ENCODE measurements at places on chromosomes 2 and 18.
A peak's percentile ranks its signal among the peaks of the same experiment; 100 is the strongest.

GRCh38 chr18:34297287-34297686 is 72.6 kb upstream of the NOL4 start:
- no peak for DNase-seq

GRCh38 chr2:64325852-64326577 is 127.9 kb upstream of the LGALSL start:
- DNase-seq: no peak

DNA sequence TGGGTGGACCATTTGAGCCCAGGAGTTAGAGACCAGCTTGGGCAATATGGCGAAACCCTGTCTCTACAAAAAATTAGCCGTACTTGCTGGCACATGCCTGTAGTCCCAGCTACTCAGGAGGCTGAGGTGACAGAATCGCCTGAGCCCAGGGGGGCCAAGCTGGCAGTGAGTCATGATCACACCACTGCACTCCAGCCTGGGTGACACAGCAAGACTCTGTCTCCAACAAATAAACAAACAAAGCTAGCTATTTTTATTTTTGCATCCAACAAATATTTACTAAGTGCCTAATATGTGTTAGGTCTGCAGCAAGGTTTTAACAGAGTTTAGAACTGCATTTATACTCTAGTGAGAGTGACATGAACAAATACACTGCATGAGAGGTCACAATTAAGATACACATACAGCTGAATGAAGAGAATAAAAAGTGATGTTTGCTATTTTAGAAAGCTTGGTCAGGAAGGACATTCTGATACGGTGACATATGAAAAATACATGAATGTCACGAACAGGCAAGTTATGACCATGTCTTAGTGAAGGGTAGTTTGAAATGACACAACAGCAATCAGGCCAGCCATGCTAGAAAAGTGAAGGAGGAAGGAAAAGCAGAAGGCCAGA is 83.2 kb upstream of the FRZB start:
- DNase-seq: peak; percentile 45

- DNase-seq: no peak
Observed at GRCh38 chr2:16626497-16626896, 39.1 kb downstream of the CYRIA start.

DNA sequence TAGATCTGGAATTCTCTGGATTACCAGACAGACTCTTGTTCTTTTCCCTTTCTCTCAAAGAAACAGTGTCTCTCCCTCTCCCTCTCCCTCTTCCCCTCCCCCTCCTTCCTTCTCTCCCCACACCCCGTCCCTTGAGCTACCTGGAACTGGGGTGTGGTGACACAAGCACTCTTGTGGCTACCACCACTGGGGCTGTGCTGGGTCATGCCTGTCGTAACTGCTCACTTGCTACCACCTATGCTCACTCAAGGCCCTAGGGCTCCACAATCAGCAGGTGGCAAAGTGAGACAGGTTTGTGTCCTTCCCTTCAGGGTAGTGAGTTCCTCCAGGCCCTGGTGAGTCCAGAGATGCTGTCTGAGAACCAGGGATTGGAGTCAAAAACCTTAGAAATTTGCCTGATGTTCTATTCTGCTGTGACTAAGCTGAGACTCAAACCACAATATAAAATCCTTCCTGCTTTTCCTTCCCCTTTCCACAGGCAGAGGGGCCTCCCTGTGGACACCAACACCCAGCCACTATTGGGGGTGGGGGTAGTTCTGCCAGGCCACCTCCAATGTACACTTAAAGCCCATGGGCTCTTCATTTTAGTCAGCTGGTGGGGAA is 70.8 kb downstream of the OXER1 start:
- DNase-seq: no peak

DNA sequence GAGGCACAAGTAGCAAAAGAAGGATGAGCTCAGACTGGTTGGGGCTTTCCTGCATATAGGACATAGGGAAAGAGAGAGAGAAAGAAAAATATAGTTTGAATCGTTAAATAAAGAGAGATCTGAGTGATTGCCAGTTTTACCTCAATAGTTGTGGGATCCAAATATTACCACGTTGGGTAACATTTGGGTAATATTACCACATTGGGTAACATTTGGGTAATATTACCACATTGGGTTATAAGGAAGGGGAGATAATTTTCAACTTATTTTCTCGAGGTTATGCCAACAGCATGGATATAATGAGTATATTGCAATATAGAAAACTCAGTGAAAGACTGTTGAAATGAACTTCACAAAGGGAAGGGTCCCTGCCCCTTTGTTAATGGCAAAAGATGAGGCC is 20.7 kb downstream of the SP140 start:
- no peak for DNase-seq

GRCh38 chr18:72155327-72155726 is 388.8 kb downstream of the CBLN2 start:
- no peak for DNase-seq

DNA sequence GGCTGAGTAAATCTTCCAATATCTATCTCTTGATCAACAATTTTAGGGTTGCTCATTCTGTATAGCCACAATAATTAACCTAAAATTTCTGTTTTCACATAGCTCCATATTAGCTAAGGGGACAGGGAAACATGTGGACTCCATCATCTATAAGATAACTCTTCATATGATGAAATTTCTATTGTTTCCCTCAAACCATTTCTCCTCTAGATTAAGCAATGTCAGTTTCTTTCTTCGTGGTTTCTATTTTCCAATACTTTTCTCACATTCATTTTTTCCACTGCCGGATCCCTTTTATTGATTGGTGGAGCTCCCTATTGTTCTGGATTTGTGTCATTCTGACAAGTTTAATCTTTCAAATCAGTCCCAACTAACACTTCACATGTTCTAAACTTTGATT is 1221.3 kb upstream of the ZEB2 start:
- no peak for DNase-seq

GRCh38 chr2:13066676-13067075 is 349.9 kb downstream of the TRIB2 start:
- no peak for DNase-seq

DNA sequence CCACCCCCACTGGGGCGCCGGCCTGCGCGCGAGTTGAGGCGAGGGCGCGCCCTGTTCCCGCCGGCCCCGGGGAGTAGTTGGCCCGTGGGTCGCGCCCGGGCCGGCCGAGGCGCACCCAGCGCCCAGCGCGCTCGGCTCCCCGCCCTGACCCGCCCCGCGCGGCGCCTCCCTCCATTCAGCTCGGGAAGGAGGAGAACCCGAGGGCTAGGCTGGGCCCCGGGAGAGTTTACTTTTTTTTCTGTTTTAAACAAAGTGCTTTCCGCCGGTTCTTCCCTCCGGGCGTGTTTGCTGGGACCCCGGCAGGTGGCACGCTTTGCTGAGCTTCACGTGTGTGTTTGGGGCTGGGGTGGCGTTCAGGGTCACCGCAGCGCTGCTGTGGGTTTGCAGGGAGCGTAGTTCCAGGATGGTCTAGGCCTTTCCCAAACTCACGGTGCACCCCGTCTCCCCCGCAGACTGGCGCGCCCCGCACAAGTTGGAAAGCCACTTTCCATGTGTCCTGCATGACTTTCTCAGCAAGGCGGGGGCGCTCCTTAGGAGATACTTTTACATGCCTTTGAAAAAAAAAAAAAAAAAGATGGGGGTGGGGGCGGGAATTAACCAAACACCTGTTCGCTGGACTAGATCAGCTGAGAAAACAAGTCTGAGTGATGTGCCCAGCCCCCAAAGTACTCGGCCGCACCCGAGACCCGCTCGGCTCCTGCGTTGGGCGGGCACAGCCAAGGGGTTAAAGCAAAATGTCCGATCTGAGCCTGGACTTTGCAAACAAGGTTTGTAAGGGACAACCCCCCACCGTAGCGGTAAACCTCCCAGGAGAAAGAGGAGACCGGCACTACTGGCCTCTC is 825 bp downstream of the ITGA6 start:
- peak; percentile 78 for DNase-seq

- DNase-seq: no peak
Observed at GRCh38 chr18:55510809-55511208, 77.2 kb downstream of the TCF4 start.

DNA sequence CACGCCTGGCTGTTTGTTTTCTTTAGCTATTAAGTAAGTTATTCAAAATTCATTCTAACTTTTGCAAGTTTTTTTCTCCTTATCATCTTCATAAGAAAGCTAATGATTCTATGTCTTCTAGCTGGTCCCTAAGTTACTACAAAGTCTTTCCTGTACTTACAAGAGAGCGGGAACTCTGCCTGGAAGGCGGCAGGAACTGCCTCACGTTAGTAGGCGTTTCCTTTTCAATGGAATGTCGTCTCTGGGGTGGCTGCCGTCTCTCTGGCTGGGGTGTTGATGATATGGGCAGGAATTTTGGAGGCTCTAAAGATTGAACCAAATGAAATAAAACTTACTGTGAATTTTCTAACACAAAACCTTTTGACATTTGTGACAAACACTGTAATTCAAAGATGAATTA is 55.5 kb downstream of the PRELID3A start:
- no peak for DNase-seq

DNA sequence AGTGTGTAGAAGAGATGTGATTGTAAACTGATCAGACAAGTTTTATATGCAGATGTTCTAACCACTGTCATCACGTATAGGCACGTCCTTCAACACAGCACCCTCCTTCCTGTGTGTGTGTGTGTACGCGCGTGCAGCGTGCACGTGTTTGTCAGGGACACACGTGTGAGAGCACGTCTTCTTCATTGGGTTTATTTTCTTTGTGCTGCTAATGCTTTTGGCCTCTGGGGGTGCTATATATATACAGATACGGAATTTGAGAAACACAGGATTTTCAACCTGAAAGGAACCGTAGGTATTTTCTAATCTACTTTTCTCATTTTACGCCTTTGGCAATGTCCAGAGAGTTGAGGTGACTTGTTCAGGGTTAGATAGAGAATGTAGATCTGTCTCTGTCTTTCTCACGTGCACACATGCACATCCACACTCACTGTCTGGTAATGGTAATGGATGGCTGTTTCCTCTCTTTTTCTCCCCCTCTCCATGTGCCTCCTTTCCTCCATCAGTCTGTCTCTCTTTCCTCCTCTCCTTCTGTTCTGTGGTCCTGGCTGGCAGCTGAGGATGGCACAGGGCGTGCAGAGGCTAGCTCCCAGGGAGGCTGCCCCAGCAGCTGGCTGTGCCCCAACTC is 13.4 kb upstream of the CELF4 start:
- no peak for DNase-seq

DNA sequence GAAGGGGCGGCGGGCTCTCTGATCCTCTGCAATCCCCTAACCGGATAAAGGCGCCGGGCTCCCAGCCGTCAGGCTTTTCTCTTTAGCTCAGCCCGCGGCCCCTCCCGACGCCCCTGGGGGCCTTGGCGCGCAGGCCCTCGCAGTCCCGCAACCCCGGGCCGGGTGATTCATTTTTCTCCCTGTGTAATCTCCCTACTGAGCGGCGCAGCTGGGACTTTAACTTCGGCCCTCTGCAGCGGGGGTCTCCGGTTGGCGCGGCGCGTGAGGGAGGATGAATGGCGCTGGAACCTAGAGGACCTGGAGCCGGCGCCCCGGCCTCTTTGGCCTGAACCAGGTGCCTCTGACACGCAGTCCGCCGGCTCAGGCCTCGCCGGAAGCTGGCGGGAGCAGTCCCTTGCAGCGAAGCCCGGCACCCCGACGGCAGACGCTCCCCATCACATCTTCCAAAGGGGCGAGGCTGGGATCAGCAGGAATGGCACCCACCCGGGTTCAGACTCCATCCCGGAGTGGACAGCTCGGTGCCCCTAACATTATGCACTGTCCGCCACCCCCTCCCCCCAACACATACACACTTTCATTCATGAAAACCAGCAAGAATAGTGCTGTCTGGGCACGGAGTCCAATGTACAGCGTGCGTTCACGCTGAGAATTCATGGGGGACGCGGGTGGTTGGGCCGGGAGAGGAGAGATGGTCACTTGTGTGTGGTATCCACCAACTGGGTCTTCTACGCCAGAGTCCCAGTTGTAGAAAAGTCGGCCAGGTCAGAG is 1.2 kb downstream of the CNGA3 start:
- DNase-seq: no peak

- no peak for DNase-seq
Observed at GRCh38 chr2:140542627-140543026, 1588.2 kb downstream of the LRP1B start.

DNA sequence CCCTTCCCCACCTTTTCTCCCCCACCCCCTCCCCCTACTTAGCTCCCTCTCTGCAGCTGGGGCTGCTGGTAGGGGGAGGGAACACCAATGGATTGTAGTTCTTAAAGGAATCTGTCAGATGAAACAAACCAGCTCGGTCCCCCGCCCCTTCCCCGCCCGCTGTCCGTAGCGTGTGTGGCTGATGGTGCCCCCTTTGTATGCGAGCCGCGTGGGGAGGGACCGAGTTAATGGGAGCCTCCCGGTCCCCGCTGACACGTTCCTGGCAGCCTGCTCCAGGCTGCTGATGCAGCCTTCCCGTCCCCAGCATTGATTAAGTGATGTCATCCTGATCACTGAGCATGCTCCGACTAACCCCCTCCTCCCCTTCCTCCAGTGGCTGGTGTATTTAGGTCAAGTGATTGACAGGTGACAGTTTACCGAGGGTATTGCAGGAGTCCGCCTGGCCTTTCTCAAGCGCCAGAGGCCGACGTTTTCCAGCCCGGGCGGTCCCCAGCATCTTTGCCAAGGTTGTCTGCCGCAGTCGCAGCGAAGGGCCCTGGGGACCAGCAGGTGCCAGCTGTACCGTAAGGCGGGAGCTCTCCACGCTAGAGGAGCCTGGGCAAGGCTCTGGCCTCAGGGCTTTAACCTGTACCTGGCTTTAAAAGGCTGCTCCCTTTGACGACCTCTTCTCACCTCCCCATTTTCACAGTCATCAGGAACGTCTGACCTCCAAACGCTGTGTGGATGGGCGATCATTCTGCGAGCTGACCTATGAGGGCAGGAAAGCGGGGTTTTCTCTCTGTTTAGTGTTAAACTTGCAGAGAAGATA is 1.8 kb downstream of the KIF5C start:
- no peak for DNase-seq

GRCh38 chr18:35497027-35497369 is 762 bp downstream of the INO80C start:
- no peak for DNase-seq

- peak; percentile 88 for DNase-seq
Observed at GRCh38 chr2:30239308-30239985, 8.1 kb downstream of the LBH start.

GRCh38 chr2:163715668-163716067 is 20.1 kb downstream of the FIGN start:
- no peak for DNase-seq

DNA sequence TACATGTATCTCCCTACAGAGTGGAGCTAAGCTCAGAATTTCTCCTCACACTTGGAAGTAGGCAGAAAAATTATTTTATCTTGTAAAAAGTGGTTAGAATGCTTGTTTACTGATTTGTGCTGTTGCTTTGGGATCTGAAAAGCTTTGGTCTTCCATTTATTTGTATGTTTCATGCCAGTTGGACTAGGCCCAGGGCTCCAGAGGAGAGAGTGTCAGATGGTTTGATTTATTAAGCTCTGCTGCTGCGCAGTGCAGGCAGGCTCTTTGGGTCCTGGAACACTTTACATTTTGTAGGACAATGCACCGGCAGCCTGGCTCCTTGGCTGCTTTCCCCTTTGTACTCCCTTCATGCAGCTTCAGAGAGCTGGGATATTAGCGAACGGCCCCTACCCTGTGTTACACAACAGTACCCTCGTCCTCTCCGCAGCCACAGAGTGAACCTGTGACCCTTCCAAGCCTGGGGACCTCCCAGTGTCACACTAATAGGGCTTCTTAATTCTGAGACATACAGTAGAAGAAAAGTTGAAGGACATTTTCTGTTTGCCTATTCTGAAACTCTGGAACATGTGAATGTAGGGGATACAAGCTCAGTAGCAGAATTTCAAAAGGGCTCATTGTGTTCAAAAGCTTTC is 56.7 kb upstream of the EML6 start:
- no peak for DNase-seq
